ENCODE measurements at places on chromosomes 2 and 18.
A peak's percentile ranks its signal among the peaks of the same experiment; 100 is the strongest.

DNA sequence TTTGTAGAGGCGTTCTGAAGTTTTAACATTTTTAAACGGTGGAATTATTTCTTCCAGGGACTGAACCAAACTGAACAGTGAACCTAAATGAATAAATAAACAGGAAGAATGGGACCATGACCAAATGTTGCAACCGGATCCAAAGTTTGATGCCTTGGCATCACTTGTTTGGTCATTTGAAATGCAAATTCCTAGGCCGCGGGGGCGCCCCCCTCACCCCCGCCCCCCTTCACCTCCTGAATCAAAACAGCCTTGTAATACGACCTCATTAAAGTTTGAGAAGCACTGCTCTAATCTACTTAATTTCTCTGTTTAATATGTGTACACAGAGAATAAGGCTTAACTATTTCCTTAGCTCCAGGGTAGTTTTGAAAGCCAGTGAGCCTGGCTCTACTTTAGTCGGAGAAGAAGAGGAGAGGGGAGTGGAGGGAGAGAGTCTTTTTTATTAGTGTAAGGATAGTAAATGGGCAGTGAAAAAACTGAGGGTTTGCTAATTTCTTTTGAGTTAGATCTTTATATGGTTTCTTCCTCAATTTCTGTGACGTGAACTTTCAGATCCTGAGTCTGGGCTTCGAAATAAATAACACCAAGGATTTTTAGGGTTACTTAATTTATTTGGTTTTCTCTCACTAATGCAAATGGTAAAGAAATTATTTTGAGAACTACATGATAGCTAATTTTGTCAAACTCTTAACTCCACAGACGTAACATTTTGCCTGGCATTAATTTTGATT, 5.7 kb downstream of the C2orf80 start:
- no peak for DNase-seq

DNA sequence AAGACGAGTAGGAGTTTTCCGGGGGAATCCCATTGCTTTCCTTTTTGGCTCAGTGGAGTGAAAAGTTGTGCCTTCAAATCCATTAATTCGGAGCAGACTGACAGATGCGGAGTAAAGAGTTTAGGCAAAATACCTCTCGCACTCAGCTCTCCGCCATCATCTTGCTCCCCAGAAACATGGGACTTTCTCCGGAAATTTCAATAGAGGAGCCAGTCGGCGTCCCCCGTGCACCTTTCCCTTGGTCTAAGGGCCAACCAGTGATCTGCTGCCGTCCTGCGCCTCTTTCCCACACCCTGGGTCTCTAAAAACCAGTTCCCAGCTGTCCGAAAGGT, 318 bp downstream of the TYW5 start:
- no peak for DNase-seq

DNA sequence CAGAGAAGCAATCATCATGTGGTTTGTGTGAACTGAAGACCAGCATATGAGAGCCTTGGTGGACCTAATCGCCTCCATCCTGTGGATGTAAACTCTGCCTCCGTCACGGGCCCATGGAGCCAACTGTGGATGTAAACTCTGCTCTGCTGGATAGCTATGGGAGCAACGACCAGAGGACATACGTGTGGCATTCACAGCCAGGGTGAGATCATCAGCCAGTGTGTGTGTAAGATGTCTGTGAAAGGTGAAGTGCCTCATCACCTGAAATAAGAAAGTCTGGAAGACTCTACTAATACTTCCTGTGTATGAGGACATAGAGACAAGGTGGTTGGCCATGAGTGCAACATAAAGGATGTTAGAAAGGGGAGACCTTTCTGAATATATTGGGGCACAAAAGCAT, 63.5 kb downstream of the CYB5A start:
- DNase-seq, result no peak

- DNase-seq, result peak; percentile 87
Measured at GRCh38 chr2:85750587-85751575, 2.9 kb upstream of the ATOH8 start.

- DNase-seq, result no peak
Measured at GRCh38 chr2:35526741-35527140, 828.8 kb upstream of the CRIM1 start.

Data from right atrium auricular region (tissue), 2 donors.